Astrocyte of the spinal cord (primary cell): ENCODE measurements at places on chromosomes 11 and 22.

- DNase-seq = peak; percentile 65
These were observed 7.7 kb downstream of the LPXN start for GRCh38 chr11:58567889-58568512.

DNA sequence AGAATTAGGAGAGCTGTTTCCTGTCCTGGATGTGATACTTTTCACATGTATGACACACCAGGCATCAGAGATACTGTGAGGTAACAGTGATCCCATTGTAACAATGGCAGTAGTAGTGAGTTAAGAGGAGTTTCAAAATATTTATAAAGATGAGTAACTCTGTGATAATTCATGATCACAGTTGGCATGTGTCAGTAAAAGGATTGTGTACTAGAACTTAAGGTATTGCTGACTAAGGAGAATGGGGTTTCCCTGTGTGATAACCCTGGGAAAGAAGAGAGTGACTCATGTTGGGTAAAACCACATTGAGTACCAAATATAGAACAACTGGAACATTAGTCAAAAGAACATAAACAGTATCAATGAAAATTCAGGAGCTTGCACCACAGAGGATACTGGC is 22.9 kb upstream of the SLC5A1 start:
- DNase-seq = peak; percentile 82

GRCh38 chr11:86172894-86173293 is 71.7 kb upstream of the EED start:
- peak; percentile 59 for DNase-seq

DNA sequence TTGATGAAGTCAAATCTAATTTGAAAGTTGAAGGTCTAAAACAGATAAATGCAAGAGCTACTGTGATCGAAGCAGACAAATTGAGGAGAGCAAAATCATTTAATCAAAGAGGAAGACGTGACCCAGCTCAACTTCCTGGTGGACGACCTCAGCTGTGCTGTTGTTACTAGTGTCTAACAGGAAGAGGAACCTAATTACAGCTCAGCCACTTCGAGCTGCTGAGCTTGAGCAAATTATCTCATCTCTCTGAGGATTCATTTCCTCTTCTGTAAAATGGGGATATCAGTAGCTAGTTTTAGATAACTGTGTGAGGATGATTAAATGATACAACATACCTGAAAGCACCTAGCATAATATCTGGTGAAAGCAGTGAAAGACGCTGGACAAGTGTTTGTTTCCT is 48.6 kb upstream of the OLFML1 start:
- DNase-seq = no peak

GRCh38 chr11:73334384-73335203 is 26.5 kb downstream of the ARHGEF17 start:
- DNase-seq = peak; percentile 91

- DNase-seq = peak; percentile 13
These were observed 19.6 kb upstream of the LIMK2 start for GRCh38 chr22:31192513-31192912.

- no peak for DNase-seq
These were observed 78.4 kb downstream of the MYO7A start for GRCh38 chr11:77206264-77207018.

DNA sequence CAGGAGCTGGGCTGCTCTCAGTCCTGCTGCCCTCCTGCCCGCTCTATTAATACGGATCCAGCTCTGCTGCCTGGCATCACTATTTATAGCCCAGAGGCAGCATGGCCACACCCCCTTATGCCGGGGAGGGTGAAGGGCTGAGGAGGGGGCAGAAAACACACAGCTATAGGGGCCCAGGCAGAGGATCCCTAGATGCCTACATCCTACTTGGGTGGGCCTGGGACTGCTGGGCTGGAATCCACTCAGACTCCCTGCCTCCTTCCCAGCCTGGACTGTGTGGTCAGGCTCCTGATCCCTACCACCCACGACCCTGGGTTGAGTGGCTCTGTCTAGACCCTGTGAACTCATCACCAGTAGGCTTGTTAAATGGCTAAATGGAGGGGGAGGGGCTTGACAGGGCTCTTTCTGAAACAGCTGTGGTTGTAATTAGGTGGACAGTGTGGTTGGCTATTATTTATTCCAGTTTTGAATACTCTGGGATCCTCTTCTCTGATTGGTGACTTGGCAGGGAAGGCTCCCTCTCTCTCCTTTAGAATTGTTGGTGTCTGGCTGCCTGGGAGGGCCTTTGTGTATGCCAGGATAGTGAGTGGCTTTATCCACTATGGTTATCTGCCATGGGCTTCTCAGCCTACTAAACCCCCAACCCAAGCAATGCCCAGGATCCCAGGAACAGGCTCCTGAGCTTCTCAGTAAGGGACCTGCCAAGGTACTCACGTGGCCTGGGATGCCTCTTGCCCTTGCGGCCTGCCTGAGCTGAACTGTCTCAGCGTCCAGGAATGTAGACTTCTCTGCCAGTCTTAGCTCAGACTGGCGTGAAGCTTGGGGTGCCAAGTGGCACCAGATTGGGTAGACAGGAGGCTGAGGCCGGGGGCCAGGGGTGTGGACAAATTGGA is 15.2 kb downstream of the PHLDB1 start:
- peak; percentile 76 for DNase-seq

- no peak for DNase-seq
These were observed 1.9 kb upstream of the SSH3 start for GRCh38 chr11:67301313-67301921.

DNA sequence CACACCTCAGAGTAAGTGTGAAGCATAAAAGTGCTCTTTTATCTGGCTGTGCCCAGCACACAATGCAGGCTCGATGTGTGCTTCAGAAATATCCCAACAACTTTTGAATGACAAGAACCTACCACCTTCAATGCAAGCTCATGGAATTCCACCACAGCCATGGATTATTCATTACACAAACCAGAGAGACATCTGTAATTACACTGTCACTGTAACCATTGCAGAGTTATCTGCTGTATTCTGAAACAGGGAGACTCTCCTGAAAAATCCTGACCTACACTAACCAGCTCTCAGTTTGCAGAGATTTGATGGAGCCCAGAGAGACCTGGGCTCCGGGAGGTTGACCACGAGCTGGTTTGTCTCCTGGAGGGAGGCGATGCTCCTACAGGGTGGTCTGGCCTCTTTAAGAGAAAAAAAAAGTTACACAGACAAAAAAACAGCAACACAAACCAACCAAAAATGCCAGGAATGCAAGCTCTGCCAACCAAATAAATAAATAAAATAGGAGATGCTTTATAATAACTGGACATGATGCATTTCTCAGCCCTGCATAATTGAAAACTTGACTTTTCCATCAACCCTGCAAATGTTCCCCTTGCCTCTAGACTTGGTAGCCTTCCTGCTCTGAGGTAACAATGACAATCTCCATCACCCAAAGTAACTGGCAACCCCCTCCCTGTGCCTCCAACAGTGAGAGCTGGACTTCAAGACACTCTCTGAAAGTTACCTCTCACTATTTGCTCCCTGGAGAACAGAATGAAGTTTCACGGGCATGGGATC is 69.7 kb downstream of the ETS1 start:
- peak; percentile 70 for DNase-seq

- no peak for DNase-seq
These were observed 21.9 kb upstream of the RTL6 start for GRCh38 chr22:44519886-44520285.

GRCh38 chr11:71252770-71253730 is 673 bp upstream of the SHANK2 start:
- DNase-seq = peak; percentile 55
